Kidney epithelial cell (primary cell): ENCODE measurements at places on chromosomes 1 and 21.

GRCh38 chr1:179761846-179762640 is 19.0 kb downstream of the FAM163A start:
- DNase-seq = no peak

DNA sequence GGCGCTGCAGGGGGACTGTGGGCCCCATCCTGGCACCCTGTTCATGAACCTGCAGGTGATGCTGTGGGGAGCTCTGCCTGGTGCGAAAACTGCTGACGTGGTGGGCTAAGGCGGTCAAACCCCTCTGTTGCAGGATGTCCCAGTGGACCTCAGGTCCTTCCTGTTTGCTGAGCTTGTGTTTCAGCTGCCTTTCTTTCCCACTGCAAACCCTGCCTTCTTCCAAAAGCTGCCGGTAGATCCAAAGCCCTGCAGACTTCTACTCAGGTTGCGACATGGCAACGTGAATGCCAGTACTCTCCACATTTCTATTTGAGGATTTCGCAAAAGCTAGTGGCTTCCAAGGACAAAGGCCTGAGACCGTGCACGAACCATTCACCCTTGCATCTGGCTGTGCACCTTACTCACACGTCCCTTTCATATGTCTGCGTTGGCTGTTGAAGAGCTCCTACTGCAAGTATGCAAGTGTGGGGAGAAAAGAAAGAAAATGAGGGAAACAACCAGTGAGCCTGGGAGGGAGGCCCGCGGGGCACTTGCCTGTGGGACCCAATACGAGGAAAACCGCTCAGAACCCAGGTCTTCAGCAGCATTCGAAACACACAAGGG is 6.2 kb upstream of the RRP1 start:
- DNase-seq = no peak

DNA sequence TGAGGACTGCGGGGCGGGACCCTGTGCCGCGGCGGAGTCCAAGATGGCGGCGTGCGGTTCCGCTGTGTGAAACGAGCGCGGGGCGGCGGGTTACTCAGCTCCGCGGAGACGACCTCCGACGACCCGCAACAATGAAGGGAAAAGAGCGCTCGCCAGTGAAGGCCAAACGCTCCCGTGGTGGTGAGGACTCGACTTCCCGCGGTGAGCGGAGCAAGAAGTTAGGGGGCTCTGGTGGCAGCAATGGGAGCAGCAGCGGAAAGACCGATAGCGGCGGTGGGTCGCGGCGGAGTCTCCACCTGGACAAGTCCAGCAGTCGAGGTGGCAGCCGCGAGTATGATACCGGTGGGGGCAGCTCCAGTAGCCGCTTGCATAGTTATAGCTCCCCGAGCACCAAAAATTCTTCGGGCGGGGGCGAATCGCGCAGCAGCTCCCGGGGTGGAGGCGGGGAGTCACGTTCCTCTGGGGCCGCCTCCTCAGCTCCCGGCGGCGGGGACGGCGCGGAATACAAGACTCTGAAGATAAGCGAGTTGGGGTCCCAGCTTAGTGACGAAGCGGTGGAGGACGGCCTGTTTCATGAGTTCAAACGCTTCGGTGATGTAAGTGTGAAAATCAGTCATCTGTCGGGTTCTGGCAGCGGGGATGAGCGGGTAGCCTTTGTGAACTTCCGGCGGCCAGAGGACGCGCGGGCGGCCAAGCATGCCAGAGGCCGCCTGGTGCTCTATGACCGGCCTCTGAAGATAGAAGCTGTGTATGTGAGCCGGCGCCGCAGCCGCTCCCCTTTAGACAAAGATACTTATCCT is 430 bp downstream of the RBM15 start:
- DNase-seq = no peak

DNA sequence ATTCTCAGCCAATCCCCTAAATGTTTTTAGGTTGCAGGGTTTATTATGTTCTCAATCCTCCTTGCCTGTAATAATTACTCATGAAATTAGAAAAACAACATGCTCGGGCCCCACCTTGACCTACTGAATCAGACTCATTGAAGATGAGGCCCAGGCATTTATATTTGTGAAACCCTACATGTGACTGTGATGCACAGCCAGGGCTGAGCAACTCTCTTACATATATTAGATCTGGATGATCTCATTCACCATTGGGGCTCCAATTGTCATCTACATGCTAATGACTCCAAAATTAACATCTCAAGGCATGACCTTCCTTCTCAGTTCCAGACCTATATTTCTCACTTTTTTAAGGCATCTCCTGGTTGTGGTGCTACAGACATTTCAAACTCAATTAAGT is 103.3 kb downstream of the WDR3 start:
- DNase-seq = no peak

DNA sequence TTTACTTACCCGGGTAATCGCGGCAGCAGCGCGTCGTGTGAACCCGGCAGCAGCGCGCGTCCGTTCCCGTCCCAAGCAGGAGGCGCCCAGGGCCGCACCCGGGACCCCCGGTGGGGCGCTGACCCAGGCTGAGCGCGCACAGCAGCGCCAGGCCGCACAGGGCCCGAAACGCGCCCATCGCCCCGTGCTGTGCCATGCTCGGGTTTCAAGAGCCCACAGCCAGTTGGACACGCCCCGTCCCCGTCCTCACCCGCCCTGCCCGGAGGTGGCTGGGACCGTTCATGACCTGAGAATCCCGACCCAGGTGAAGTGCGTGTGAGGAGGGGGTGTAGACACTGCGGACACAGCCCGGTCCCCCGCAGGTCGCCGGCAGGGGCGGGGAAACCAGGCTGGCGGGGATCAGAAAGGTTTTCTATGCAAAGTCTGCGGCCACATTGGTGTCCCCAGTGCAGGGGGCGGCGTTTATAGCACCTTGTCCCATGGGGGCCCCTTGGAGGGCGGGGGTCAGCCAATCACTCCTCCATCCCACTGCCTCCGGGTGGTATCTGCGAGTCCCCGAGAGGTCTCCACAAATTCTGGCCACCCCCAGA is at the start of gene TNFRSF18:
TNFRSF18 (minus strand) TSS at position 217 of the 590 bp plus-strand sequence; CDS start at position 196, 21 bp downstream.
- DNase-seq = no peak

DNA sequence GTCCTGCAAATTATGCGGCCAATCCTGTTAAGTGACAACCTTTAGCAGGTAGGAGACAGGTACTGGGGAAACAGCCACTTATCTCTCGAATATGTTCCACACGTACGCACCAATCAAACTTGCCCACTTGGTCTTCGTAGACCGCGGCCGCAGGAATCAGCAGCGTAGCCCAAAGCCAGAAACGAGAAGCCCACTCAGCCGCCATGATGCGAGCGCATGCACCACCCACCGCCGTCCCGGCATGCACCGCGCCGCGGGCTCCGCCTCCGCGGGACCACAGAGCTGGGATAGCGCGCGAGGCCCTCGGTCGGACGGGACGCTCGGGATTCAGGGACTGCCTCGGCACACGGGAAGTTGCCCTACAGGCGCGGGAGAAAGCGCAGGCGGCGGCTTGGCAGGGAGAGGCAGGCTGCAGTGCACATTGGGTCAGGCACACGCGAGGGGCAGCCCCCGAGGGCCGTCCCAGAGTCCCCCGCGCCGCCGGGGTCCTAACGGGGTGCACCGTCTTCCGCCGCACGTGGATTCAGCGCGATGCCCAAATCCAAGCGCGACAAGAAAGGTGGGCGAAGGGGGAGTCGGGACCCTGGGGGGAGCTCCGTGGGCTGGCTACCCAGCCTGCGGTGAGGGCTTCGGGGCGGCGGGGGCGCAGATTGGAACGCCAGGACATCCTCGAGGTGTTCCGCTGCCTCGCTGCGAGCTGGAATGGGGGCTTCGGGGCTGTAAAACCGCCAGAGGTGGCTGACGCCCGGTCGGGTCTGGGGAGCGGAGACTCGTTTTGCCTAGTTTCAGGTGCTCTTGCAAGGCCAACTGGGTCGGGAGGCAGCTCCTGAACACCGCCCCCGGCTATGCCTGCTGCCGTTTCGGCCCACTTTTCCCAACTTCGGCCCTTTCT is at the start of the genes EMC1 and MRTO4:
EMC1 (minus strand) TSS at position 220 of the 892 bp plus-strand sequence; CDS start at position 205, 15 bp downstream.
MRTO4 (plus strand) TSS at position 501 of the 892 bp plus-strand sequence; CDS start at position 532, 31 bp downstream.
- DNase-seq = no peak

- no peak for DNase-seq
These were observed 63.7 kb upstream of the CNTN2 start for GRCh38 chr1:204979306-204979705.

- no peak for DNase-seq
These were observed 31.8 kb upstream of the MEF2D start for GRCh38 chr1:156532374-156532773.

DNA sequence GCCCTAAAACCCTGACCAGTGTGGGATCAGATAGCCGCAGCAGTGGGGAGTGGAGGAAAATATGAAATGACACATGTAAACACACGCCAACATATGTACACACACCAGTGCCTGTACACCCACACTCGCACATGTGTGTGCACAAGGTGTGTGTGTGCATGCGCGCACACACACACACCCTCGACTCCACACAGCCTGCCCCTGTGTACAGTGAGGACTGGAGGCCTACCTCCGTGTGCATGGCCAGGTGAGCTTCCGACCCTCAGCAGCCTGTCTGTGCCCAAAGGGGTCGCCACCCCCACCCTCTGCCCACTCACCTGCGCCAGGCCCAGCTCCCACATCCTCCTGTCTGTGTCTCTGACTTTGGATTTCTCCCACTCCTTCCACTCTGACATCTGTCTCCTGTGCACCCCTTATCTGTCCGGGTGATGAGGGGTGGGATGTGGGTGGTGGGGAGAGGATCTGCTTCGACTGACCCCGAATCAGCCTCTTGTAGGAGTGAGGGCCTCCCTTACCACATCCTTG is 31.7 kb downstream of the CITED4 start:
- no peak for DNase-seq

DNA sequence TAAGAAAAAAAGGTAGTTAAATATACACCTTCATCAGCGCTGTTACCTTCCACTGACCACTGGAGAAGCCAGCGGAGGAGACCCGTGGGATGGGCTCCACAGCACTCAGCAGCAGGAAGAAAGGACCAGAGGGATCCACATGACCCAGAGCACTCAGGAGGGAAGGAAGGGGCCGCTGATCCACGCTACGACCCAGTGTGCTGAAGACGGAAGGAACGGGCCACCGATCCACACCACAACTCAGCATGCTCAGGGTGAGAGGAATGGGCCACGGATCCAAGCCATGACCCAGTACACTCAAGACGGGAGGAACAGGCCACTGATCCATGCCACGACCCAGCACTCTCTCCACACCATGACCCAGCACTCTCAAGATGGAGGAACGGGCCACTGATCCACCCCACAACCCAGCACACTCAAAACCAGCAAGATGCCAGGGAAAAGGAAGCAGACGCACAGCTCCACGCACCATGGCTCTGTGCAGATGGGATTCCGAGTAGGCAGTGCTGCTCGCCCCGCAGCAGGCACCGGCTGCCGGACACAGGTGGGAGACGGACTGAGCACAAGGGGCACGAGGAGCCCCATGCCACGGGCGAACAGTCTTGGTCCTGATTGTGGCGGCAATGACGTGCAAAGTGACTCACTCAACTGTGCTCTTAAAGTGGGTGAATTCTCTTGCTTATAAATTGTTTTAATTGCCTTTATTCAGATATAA is 8.7 kb downstream of the WRAP73 start:
- DNase-seq = no peak
